ENCODE measurements at places on chromosomes 2 and 18.

GRCh38 chr2:100151310-100151709, 8.9 kb upstream of the AFF3 start:
- no peak for DNase-seq

DNA sequence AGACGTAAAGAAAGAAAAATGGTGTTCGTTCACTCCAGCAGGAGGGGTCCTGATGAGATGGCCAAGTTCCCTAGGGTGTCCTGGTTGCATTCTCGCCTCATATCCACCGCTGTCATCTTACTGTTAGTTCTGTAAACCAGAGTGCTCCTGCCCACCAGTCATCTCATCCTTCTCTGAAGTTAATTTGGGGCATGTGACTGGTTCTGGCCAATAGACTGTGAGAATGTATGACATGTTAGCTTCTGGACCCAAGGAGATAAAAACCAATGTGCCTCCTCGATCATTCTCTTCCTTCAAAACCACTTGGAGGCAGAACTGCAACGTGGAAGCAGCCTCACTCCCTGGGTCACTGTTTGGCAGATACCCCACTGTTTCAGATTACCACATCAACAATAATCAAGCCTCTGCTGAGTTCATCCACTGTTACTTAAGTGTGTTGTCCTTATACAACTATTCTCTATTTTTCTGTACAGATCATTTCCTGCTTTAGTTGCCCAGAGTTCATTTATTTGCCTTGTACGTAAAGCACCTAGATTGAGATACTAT, 759.1 kb downstream of the TSN start:
- DNase-seq = no peak

DNA sequence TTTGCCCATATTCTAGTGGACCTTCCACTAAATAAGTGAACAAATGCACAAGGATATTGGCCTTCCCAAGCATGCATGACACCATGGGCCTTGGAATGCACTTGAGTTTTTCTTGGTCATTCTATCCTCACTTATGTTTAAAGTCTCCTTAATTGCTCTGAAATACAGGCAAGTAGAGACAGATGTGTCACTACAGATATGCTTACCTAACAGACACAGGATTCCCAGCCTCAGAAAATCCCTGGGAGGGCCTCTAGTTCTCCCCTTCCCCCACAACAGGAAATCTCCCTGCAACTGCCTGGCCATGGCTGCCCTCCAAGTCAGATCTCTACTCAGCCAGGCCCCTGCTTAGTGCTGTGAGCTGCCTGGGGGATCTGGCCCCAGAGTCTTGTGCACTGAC, 445.2 kb downstream of the IRS1 start:
- DNase-seq = no peak

DNA sequence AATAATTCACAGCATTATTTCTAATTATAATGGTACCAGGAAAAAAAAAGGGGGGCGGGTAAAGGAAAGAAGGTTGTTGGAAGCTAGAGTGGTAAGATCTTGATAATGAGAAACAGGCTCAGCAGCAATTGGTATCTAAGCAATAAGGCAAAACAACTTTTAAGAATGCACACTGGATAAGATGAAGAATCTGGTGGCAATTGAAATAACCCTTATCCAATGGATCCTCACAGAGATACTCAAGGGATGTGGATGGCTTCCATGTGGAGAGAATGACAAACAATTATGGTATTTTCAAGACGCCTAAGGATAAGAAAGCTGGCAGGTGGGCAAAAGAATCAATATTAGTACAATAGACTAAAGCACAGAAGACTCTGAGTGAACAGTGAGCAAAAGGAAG, 153.6 kb downstream of the UPP2 start:
- DNase-seq = no peak

DNA sequence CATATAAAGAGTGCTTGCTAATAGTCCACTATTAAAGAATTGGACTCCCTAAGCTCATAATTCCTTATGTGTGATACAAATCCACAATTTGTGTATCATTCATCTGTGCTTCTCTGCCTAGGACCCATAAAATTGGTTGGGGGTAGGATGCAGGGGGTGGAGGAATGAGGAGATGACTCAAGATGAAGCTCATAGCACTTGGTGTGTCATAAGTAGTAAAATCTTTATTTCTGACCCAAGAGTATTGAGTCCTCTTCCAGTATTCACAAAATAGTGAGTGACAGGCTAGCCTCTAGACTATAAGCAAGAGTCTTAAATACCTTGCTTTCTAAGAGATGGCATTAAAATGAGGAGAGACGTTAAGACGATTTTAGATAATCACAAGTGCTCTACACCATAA, 390.9 kb upstream of the CDH19 start:
- no peak for DNase-seq

- no peak for DNase-seq
Measured at GRCh38 chr2:235077046-235077445, 125.2 kb downstream of the SH3BP4 start.

GRCh38 chr2:181408861-181409260, 48.3 kb upstream of the ITGA4 start:
- no peak for DNase-seq

GRCh38 chr2:240257940-240258580, 117.6 kb upstream of the OTOS start:
- no peak for DNase-seq

GRCh38 chr2:207225773-207226172, 60.0 kb upstream of the KLF7 start:
- DNase-seq = no peak

GRCh38 chr2:49248506-49248905, 94.2 kb upstream of the FSHR start:
- no peak for DNase-seq

- DNase-seq = no peak
Measured at GRCh38 chr2:102621630-102622029, 2.3 kb downstream of the SLC9A2 start.

Data from stimulated activated CD8-positive, alpha-beta memory T cell treated with anti-CD3 and anti-CD28 coated beads, Interleukin-4, amount 100 ng/mL, for 1 hour (primary cell).